ENCODE measurements at places on chromosomes 1 and 21. TPM values are rescaled to one million over a fixed set of nuclear protein-coding genes. Genes with fewer than 3 reads are reported as not detected.
A peak's percentile ranks its signal among the peaks of the same experiment; 100 is the strongest.

- DNase-seq: no peak
Measured at GRCh38 chr1:4622821-4623220, 31.6 kb upstream of the AJAP1 start.

DNA sequence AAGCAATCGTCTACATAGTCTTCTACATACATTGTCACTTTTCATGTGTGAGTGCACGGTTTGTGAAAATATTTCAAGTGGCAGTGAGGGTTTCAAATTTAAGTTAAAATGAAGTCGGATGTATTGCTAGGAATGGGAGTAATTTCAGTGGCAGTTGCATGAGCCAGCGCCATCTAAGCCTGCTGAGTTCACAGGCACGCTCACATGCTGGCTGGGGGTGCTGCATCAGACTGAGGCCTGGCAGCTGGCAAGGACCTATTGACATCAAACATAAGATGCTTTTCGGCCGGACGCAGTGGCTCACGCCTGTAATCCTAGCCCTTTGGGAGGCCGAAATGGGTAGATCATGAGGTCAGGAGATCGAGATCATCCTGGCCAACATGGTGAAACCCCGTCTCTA, 80.7 kb downstream of the UBE4B start:
- no peak for DNase-seq

The HENMT1 gene
- not detected for total RNA-seq

The PDC gene
- total RNA-seq: not detected

The CNKSR1 gene
- 0.26 TPM for total RNA-seq

GRCh38 chr1:91189096-91189495, 167.3 kb upstream of the ZNF644 start:
- no peak for DNase-seq

GRCh38 chr1:34070201-34070836, 94.7 kb downstream of the CSMD2 start:
- no peak for DNase-seq

DNA sequence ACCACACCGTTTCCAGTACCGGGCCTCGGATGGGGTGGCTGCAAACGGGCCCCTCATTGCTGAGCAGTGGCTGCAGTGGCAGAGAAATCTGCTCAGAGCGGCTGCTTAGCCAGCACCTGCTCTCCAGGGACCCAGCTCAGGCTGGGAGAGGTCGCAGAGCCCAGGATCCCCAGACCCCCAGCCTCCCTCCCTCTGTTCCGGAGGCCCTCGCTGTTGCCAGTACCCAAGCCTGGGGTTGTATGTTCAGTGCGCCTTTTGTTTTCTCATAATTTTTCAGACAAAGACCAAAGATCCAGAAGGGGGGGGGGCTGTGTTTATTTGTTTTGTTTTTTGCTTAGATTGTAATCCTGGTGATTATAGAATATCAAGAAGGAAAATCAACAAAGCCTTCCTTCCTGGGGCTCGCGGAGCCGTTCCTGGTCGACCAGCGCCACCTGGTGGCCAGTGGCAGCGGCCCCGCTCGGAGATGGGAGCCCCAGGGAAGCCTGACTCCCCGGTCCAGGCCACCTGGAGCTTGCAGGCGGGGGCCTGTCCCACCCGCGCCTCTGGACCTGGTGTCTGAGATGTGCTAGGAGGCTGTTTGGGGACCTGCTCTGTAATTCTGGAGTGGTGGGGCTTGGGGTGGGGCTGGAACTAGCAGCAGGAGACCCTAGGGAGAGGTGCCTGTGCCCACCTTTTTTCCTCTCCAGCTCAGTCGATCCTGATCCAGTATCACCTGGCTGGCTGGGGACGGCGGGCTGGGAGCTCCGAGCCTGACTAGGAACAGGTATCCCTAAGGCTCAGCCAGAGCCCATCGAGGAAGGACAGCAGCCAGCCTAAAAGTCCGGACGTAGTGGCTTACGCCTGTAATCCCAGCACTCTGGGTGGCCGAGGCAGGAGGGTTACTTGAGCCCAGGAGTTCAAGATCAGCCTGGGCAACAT, 123.9 kb upstream of the VAMP3 start:
- peak; percentile 33 for DNase-seq

DNA sequence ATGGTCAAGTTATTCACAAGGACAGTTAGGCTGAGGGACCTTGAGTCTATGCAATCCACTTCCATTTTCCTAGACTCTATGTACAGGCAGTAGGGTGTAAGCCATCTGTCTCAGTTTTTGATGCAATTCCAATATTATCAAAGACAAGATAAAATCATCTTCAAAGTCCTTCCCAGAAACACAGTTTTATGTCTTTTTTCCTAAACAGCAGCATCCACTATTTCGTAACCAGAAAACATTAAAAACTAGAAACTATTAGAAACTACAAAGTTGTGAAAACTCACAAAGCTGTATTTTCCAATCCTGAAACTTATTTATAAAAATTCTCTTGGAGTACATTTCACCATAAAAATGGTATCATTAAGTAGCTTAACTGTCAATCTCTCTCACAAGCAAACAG, 93.8 kb downstream of the EPS15 start:
- no peak for DNase-seq

GRCh38 chr1:157580179-157580827, 17.6 kb downstream of the FCRL4 start:
- DNase-seq: peak; percentile 44

GRCh38 chr1:156804572-156805243, 11.9 kb downstream of the SH2D2A start:
- no peak for DNase-seq

The NBPF6 gene
- not detected for total RNA-seq

DNA sequence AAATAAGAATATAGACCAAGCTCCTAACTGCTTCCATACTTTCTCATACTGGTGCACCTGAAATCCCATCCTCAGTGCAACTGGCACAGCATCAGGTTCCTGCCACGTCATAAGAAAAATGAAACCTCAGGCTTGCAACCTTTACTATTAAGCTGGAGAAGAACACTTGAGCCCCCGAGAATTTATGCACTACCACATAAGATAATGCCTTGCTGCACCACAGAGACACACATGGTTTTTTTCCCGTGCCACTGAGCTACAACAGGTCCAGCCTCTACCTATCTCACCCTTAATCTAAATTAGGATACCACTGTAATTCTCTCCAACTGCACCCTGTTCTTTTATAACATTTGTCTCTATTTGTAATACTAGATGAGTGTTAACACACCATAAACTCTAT, 174.5 kb downstream of the DENND1B start:
- DNase-seq: no peak

DNA sequence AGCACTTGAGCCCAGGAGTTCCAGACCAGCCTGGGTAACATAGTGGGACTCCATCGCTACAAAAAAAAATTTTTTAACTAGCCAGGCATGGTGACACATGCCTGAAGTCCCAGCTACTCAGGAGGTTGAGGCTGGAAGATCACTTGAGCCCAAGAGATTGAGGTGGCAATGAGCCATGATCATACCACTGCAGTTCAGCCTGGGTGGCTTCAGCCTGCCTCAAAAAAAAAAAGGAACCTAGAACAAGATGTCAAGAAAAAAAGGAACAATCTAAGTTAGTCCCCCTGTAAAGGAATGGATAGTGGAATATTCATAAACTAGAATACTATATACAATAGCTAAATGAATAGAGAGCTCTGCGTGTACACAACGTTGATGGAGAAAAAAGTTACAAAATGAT, 14.4 kb downstream of the NSL1 start:
- no peak for DNase-seq
